ENCODE measurements at places on chromosomes 13 and 19.
A peak's percentile ranks its signal among the peaks of the same experiment; 100 is the strongest.

GRCh38 chr19:2424686-2425621 lies 2.4 kb downstream of the TIMM13 start:
- no peak for DNase-seq

- no peak for DNase-seq
Observed at GRCh38 chr19:3855320-3855719, 13.5 kb downstream of the ZFR2 start.

DNA sequence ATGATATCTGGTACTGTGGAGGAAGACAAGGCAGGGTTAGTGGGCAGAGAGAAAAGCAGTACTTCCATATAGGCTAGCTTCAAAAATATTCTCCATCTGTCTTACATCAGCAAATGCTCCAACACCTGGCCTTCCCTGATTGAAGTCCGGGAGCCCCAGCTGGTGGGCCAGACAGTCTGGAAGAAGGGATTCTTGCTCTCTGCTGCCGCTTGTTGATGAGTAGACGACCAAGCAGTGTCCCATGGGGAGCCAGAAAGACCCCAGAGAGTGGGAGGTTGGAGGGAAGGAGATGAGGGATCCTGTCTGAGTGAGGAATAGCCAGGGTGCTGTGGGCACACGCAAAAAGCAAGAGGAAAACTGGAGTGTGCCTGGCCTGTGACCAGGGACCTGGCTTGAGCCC lies 95.1 kb downstream of the ATP8A2 start:
- DNase-seq = no peak

- no peak for DNase-seq
Observed at GRCh38 chr19:8575467-8575997, 1.7 kb downstream of the MYO1F start.

GRCh38 chr13:51839711-51840540 lies 5.1 kb downstream of the TMEM272 start:
- no peak for DNase-seq

- DNase-seq = no peak
Observed at GRCh38 chr13:50156140-50156539, 140.9 kb downstream of the KCNRG start.

DNA sequence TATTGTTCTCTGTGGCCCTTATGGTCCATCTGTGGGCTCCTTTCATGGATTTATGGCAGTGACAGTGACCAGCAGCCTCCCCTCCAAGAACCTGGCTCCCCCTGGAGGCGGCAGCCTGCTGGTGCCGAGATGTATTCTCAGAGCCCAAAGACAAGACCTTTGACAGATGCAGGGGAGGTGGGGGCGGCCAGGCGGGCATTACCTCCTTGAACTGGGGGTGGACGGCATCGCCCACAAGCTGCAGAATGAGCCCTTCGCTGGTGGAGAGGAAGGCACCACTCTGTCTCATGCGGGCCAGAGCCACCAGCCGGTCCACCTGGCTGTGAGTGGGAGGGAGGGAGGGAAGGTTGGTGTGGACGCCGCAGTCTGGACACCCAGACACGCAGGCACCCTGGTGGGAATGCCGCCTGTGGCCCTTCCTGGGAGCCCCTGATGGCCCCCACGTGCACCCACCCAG lies 6.6 kb downstream of the ISOC2 start:
- no peak for DNase-seq

- no peak for DNase-seq
Observed at GRCh38 chr13:97011446-97012131, 17.3 kb upstream of the OXGR1 start.

GRCh38 chr13:110423689-110424302 lies 116.7 kb downstream of the COL4A2 start:
- no peak for DNase-seq

GRCh38 chr19:4732680-4733114 lies 9.1 kb upstream of the DPP9 start:
- DNase-seq = no peak

DNA sequence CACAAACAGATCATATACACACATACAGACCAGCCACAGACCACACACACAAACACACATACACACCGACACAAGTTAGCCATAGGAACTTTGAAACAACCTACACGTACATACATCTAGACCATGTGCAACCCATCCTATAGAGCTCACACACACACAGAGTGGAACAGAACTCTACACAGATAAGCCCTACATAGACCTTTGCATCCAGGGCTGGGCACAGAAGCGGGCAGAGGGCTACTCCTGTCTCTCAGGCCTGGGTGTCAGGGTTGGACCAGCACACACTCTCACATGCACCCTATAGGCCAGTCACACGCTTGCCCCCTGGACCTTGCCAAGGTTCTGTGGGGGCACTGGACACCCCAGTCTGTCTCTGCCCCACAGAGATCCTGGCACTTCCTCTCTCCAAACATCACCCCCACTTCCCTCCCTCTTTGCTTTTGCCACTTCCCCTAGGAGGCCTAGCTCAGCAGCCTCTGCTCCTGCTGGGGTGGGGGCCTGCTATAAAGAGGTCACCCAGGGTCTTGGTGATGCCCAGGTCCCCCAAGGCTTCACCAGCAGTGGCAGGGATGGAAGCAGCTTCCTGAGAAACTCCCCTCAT lies 5.8 kb upstream of the JUNB start:
- DNase-seq = no peak

DNA sequence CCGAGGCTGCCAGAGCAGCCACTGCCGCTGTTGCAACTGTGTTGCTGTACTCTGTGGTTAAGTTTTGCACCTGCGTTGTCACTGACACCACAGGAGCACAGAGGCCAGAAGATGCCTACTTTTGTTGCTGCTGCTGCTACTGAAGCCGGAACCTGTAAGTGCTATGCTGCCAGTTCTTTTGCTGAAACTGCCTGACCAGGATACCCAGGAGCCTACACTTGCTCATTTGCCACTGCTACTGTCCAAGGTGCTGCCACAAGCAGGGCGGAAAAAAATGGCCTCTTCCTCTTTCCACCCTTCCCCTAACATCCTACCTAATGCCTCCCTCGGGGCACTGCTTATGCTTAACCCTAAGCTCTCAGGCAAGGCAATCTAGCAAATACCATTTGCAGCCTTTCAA lies 29.0 kb upstream of the NBEA start:
- no peak for DNase-seq

DNA sequence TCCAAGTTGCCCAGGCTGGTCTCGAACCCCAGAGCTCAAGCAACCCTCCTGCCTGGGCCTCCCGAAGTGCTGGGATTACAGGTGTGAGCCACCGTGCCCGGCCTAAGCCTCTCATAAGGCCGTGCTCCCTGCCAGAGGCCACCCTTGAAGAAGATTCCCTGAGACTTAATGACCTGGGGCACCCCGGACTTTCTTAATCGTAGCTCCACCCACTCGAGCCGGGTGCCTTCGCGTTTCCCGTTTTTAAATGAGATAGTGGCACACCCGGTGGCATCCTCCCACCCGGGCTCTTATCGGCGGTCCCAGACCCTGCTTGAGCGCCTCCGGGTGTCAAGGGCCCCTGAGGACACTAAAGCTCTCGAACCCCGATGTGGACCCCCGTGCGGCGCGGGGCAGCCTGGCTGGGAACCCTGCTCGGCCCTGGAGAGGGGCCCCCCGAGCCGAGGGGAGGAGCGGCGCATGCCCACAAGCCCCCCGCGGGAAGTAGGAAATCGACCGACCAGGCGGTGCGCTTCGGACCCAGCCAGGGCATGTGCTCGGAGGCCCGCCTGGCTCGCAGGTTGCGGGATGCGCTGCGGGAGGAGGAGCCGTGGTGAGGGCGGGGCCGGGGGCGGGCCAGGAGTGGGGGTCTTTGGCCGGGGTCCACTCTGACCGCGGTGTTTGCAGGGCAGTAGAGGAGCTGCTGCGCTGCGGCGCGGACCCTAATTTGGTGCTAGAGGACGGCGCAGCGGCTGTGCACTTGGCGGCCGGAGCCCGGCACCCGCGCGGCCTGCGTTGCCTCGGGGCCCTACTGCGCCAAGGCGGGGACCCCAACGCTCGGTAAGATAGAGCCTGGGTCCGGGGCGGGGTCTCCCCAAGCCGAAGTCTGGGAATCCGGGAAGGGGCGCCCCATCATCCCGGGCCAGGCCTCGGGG lies at the start of gene ANKLE1:
Gene ANKLE1, plus strand, starts transcription at position 511 of the 914 bp plus-strand sequence. Its CDS starts 20 bp downstream, at position 531.
- DNase-seq = peak; percentile 34

DNA sequence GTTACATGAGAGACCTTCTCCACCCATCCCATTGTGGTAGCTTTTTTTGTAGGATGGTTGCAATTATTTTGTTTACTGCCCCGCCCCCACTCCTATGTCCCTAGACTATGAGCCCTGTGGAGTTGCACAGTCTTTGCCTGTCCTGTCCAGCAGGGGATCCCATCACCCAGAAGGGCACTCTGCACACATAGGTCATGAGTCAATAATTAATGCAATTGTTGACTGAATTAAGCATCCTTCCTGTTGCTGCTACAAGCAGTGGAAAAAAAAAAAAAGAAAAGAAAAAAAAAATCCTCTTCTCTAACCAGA lies 14.2 kb downstream of the C19orf81 start:
- no peak for DNase-seq

- DNase-seq = peak; percentile 11
Observed at GRCh38 chr13:35720690-35721554, 244.4 kb upstream of the MAB21L1 start.

- DNase-seq = no peak
Observed at GRCh38 chr19:9342610-9343304, 18.8 kb downstream of the ZNF559 start.

GRCh38 chr13:43129511-43130110 lies 106.2 kb downstream of the DNAJC15 start:
- no peak for DNase-seq

DNA sequence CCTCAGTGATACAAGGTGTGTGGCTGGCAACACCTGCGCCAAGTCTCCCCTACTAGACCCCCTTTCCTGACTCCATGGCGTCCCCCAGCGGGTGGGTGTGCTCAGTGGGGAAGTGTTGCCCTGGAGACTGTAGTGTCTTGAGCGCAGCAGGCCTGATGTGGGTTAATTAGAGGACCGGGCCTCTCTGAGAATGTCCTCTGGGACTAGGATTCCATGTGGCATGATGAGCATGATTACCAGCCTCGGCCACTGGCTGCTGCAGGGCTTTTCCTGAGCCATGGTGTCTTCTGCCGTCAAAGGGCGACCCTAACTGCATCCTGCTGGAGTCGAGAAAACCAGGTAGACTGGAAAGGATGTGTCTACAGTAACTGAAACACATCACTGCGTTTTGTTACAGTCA lies 28.1 kb downstream of the MICOS13 start:
- no peak for DNase-seq

DNA sequence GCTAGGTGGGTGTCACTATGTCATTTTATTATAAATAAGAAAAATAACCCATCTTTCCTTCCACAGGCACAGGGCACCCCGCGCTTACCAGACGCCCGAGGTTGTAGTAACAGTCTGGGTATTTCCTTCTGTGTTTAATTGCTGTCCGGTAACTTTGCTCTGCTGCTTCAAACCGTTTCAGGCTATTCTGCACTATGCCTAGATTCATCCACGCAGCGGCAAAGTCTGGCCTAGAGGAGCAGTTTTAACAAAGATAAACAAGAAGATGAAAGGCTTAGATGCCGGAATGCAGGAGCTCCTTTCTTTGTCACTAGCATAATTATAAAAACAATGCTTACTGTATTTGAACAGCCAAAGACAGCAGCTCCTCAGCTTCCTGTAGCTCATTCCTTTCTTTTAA lies 36.9 kb upstream of the GGACT start:
- DNase-seq = no peak

- no peak for DNase-seq
Observed at GRCh38 chr13:25778808-25779305, 273.0 kb downstream of the SHISA2 start.

GRCh38 chr19:5828661-5829566 lies 10.6 kb downstream of the FUT6 start:
- peak; percentile 25 for DNase-seq

DNA sequence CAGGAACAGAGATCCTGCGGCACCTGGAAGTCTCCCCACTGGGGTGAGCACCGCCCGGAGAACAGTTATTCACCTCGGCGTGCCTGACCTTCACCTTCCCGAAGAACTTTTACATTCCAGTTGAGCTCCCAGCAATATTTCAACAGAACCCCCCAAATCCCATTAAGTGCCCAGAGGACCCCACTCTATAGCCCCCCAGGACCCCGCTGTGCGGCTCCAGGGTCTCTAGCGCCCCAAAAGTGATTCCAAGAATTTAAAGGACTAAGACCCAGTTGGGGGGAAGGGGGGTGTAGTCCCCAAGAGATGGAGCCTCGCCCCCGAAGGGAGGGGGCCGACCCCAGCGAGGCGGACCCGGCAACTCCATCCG lies 480 bp downstream of the GPR108 start:
- no peak for DNase-seq

GRCh38 chr19:27846944-27847343 lies 1366.0 kb downstream of the UQCRFS1 start:
- no peak for DNase-seq

- DNase-seq = no peak
Observed at GRCh38 chr13:60356970-60357369, 40.0 kb upstream of the TDRD3 start.

DNA sequence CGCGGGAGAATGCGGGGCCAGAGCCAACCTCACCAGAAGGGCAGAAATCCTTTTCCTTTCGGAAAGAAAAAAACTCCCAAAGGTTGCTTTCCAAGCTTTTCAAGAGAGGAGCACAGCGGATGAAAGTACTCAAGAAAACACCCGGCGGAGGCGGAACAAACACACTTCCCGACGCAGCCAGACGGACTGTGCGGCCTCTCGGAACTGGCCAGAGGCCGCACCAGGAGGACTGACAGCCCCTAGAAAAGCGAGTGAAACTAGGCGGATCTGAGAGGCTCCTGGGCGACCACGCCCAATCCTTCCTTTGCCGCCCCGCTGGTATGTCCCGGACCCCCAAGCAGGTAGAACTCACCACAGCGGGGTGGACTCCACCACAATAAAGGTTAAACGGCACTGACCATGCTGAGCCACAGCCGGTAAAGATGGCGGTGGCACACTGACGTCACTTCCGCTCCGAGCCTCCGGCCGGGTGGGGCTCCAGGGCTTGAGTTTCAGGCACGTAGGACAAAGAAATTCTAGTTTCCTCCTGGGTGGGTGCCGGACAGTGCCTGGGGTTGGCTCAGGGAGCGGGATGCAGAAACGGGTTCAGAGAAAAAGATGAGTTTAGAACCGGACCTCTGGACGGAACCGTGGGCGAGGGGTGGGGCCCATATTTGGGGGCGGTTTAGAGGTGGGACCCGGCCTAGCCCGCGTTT lies at the start of gene ZNF562:
Gene ZNF562, minus strand, starts transcription at position 438 of the 695 bp plus-strand sequence. CDS start 14,356 bp downstream, outside the sequence.
- peak; percentile 77 for DNase-seq

DNA sequence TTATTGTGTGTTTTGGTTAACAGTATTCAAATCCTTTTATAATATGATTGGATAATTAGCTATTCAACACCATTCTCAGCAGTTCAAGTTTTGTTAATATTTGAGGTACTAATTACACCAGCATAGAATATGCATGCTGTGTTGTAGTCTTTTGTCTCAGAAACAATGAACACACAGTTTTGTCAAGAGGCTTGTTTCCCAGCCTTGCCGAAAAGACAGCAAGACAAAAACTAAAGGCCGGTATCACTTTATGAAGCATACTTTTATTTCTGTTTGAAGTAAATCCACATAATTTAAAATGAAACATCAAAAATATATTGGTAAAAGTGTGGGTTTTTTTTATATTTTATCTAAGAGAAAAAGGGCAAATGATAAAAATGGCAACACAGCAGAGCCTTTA lies 7.5 kb downstream of the GPR180 start:
- DNase-seq = no peak
